Breast epithelium (tissue), 4 donors: ENCODE measurements at places on chromosomes 11 and 22.

DNA sequence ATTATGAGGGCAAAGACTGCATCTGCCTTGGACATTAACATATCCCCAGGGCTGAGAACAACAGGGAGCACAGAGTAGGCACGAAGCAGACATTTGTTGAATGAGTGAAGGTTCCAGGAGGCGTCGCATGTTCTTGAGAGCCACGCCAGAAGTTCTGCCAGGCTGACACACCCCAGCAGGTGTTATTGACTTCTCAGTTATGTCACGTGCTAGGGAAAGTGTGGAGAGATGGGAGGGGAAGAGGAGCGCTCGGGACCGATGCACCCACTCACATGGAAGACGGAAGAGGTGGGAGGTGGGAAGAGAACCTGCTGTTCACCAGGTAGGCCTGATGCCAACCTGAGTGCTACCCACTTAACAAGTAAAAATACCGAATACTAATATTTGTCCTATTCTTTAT, 232.8 kb downstream of the LARGE1 start:
- no peak for DNase-seq

DNA sequence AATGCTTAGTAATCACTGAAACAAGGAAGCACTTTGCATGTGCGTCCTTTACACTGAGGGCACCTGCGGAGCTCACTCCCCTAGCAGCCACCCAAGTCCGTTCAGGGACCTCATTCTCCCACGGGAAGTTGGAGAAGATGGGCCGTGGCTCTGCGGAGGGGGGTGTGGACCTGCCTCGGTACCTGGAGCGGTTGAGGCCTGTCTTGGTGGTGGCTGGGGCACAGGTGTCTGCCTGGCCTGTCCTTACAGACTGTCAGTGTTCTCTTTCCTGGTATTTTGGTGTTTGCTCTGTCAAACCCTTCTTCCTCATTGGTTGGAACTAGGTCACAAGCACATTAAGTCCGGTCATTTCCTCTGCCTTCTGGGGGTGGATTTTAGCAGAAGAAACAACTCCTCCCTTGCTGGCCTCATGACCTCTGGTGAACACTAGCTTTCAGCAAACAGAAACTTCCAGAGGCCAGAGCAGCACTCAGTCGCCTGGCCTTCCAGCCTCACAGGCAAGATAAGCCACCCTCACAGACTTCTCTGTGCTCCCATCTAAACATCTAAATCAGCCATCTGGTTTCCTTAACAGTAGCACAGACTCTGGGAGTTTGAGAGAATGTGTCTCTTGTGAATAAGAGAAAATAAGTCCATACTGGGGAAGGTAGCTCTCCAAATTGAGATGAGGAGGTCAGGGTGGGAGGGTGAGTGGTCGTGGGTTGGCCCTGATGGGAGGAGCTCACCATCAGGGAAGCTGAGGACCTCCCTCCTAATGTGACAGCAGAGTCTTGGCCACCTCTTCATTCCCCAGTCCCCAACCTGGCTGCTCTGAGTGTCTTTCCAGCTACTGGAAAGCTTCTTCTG, 8.6 kb downstream of the SNAP29 start:
- DNase-seq: no peak

- no peak for DNase-seq
Observed at GRCh38 chr22:27705408-27706080, 96.0 kb downstream of the MN1 start.

- DNase-seq: no peak
Observed at GRCh38 chr22:24379536-24379935, 47.9 kb upstream of the ADORA2A start.

GRCh38 chr11:132551016-132551415, 981.3 kb downstream of the OPCML start:
- no peak for DNase-seq

DNA sequence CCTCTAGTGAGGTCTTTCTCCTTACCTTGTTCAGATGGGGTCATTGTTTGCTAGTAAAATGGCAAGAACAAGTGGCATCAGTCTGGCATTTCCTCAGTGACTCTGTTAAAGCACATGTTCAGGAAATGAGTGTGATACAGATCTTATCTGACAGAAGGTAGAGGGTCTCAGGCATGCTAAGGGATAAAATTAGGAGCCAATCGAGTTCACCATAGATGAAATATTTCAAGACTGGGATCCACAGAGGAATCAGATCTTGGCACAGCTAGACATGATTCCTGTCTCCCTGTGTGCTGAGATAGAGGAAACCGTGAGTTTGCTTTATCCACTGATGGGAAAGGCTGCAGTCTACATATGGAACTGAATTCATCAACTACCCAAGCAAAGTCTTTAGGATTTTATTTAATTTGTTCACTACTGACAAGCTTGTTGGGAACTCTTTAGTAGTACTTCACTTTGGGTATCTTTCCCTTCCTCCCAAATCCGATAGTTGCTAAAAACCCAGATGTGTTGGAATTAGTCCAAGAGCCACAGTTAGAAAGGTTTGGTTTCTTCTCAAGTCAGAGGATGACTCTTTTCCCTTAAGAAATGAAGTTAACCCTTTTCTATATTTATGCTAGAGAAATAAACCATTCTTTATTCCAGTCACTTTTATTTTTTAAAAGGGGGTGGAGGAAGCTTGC, 18.4 kb downstream of the FAM118B start:
- DNase-seq: no peak

DNA sequence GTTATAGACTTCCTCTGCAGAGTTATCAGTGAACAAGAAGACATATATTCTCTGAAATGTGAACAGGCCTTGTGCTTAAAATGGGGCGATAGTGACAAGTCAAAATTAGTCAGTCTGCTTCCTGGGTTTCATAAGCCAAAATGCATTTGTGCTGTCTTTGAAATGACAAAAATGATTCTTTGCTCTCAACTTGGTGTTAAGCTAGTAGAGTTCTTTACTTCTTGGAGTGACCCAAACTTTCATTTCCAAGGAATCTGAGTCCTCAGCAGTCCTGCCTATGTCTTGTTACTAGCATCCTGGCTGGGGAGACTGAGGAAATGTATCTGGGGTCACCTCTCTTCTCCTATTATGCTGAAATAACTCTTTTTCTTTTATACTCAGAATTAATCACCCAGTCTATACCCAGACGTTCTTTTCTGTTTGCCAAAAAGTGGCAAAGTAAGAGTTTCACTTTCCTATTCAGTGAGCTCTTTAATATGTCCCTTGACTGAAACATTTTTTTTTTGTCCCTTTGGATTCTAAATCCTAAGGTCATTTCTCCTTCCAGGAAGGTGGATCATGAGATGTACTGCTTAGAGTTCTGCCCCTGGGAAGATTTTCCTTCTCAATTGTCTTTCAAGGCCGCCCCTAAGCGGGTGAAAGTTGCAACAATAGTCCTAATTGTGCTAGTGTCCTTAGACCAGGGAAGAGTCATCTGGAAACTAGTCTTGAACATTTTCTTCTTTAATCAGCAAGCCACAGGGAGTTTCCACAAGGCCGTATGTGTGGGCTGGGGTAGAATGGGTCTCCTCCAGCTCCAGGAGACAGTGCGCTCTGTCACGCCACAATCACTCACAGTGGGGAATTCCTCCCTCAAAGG, 53.0 kb upstream of the RDX start:
- DNase-seq: no peak

DNA sequence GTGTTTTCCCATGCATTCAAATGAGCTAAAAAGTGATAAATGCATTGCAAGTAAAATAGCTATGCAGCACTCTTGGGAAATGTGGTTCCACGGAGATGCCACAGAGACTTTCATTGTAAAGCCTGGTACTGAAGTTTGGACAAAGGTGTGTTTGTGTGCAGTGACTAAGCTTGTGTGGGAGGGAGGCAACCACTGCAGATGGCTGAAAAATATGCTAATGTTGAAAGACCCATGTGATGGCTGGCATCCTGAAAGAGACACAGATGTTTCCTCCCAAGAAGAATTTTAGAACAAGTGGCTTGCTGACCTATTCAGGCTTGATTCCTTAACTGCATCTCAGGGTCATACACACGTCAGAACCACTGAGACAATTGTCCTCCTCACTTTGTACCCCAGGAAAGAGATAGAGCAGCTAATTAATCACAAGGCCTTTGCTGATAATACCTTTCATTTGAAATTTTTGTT, 73.8 kb downstream of the FAM76B start:
- DNase-seq: peak; percentile 63
